Smooth muscle cell of the coronary artery (primary cell): ENCODE measurements at places on chromosomes 4 and X. TPM values are rescaled to one million over a fixed set of nuclear protein-coding genes. Genes with fewer than 3 reads are reported as not detected.

STX18 gene
- 19.0 and 21.0 TPM in 2 replicates for total RNA-seq

MAGEC1 gene
- total RNA-seq: not detected in 2 replicates

DDX53 gene
- not detected in 2 replicates for total RNA-seq

SORBS2 gene
- total RNA-seq: 4.8 and 24.0 TPM in 2 replicates

PCDH10 gene
- total RNA-seq: 0.12 and 120 TPM in 2 replicates

GUCY2F gene
- under 0.01 and 0.08 TPM in 2 replicates for total RNA-seq

GAB1 gene
- 6.3 and 6.5 TPM in 2 replicates for total RNA-seq

ZDHHC15 gene
- 0.23 and 0.38 TPM in 2 replicates for total RNA-seq

BMP3 gene
- under 0.01 and 0.12 TPM in 2 replicates for total RNA-seq

FOXP3 gene
- total RNA-seq: not detected in 2 replicates

WDR17 gene
- total RNA-seq: 0.15 and 2.9 TPM in 2 replicates

DRP2 gene
- 0.12 and 6.7 TPM in 2 replicates for total RNA-seq

GPRASP1 gene
- total RNA-seq: 1.5 and 6.2 TPM in 2 replicates

KLHL34 gene
- not detected in 2 replicates for total RNA-seq

CNKSR2 gene
- total RNA-seq: 1.3 and 5.3 TPM in 2 replicates

LEF1 gene
- not detected in 2 replicates for total RNA-seq

SLC49A3 gene
- 1.1 and 9.8 TPM in 2 replicates for total RNA-seq

DBET gene
- total RNA-seq: not detected in 2 replicates

FAM200B gene
- 9.6 and 17.2 TPM in 2 replicates for total RNA-seq

BEX5 gene
- 0.30 TPM in 1 of 2 replicates, not detected in the other for total RNA-seq

TMPRSS11D gene
- total RNA-seq: not detected in 2 replicates

TMEM192 gene
- total RNA-seq: 3.5 and 5.2 TPM in 2 replicates

GYPA gene
- total RNA-seq: not detected in 2 replicates

IL9R gene
- total RNA-seq: not detected in 2 replicates

CAPN6 gene
- total RNA-seq: not detected in 2 replicates

GAGE12E gene
- not detected in 2 replicates for total RNA-seq

CT47B1 gene
- total RNA-seq: not detected in 2 replicates

HTN3 gene
- total RNA-seq: not detected in 2 replicates

VSIG1 gene
- total RNA-seq: 0.90 TPM in 1 of 2 replicates, not detected in the other

CT45A10 gene
- not detected in 2 replicates for total RNA-seq

PFKFB1 gene
- 0.08 TPM in 1 of 2 replicates, not detected in the other for total RNA-seq

CCNA2 gene
- total RNA-seq: 0.82 and 14.1 TPM in 2 replicates

ARX gene
- not detected in 2 replicates for total RNA-seq

STPG2 gene
- 0.12 TPM in 1 of 2 replicates, not detected in the other for total RNA-seq

GAGE10 gene
- total RNA-seq: not detected in 2 replicates

TNIP3 gene
- total RNA-seq: under 0.01 TPM in 2 replicates

F8A3 gene
- total RNA-seq: 0.98 TPM in 1 of 2 replicates, not detected in the other

DGKK gene
- not detected in 2 replicates for total RNA-seq

FAAH2 gene
- 0.15 TPM in 1 of 2 replicates, not detected in the other for total RNA-seq

CT45A1 gene
- not detected in 2 replicates for total RNA-seq

SPINK2 gene
- not detected in 2 replicates for total RNA-seq

SPANXD gene
- total RNA-seq: not detected in 2 replicates

ASIC5 gene
- not detected in 2 replicates for total RNA-seq
